ENCODE measurements at places on chromosomes 5 and 9.
A peak's percentile ranks its signal among the peaks of the same experiment; 100 is the strongest.

DNA sequence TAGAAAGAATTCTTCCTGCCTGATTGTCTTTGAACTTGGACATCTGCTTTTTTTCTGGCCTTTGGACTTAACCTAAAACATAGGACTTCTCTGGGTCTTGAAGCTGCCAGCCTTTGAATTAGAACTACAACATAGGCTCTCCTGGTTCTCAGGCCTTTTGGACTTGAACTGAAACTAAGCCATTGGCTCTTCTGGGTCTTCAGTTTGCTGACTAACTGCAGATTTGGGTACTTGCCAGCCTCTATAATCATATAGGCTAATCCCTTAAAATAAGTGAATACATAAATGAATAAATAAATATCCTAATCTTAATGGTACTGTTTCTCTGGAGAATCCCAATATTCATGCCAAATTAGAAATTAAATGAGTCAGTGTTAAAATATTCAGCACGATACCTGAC, 473.4 kb upstream of the PAPPA start:
- no peak for DNase-seq

DNA sequence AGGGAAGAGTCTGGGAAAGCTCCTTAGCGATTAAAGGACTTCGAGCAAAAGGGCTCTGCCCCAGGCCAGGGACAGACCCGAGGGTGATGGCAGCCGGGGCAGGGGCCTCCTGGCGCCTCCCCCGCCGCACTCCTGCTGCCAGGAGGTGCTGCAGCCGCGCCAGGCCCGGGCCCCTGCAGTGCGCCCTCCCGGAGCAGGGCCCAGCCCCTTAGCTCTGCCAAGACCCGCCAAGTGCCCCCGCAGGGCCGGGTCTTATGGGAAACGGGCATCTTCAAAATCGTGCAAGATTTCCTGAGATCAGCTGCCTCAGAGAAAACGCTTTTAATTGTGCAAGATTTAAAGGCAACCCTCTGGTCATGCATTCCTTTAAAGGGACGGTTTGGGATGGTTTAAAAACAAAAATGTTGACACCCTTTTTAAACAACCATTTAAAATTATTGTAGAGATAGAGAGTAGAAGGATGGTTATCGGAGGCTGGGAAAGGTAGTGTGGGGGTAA, 52.4 kb downstream of the CDC14B start:
- DNase-seq: no peak

- no peak for DNase-seq
These were observed 26.5 kb downstream of the LIX1 start for GRCh38 chr5:97115932-97116331.

DNA sequence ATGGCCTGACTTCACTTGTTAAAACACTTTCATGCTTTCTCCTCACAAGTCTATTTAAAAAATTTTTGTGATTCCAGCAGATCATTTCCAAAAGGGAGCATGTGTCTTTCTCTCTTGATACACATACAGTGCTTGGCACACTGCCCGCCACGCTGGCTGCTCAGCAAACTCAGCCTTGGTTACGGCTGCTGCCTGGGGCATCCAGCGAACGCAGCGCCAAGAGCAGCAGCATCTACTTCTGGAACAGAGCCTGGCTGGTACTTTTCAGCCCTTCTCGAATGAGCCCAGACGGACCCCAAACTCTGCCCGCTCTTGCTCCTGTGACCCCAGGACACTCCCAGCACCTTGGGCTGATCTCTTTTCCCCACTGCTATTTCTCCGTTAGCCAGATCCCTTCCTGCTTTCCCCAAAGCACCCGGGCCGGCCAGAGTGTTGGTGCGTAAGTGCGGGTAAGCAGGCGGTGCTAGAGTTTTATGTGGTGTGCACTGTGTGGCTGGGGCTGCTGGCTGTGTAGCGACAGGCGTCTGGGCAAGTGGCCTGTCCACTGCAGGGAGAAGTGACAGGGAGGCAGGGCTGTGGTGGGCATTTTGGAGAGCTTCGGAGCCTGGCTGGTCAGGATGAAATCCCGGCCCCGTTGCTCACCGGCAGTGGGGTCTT, 73.2 kb downstream of the SH3PXD2B start:
- no peak for DNase-seq

DNA sequence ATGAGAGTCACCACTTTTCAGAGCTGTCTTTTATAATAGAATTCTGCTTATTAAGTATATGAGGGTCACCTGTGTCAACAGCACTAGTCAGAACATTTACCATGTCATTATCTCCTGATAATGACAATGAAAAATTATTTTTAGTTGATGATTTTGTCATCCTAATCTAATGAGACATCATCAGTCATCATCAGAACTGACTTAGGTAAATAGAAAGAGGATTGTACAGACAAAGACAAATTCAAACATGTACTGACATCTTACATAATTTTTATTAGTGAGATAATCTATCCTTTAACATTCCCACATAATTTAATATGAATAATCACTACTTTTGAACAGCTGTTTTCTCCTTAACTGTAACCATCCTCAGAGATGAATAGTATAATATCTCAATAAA, 22.6 kb downstream of the CDH9 start:
- DNase-seq: no peak

DNA sequence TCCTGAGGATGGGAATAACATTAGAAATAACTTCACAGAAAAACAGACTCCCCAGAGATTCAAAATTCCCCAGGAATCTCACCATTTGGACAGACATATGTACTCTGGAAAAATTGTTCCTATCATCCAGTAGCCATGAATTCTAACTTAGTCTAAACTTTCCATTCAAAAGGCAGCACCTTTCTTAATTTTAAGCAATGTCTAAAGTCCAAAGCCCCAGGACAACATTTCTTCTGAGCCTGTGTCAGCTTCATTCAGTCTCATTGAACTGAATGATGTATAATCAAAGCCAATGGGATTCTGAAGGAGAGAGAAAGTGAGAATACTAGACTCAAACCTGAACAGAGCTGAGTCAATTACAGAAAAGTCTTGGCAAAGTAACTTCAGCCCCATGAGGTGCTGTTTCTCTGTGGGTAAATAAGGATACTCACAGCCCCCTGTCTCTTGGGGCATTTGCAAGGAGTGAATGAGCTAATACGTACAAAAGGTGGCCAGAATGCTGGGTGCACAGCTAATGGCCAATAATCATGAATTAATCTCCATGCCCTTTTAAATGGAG, 140.6 kb downstream of the SEMA5A start:
- no peak for DNase-seq

DNA sequence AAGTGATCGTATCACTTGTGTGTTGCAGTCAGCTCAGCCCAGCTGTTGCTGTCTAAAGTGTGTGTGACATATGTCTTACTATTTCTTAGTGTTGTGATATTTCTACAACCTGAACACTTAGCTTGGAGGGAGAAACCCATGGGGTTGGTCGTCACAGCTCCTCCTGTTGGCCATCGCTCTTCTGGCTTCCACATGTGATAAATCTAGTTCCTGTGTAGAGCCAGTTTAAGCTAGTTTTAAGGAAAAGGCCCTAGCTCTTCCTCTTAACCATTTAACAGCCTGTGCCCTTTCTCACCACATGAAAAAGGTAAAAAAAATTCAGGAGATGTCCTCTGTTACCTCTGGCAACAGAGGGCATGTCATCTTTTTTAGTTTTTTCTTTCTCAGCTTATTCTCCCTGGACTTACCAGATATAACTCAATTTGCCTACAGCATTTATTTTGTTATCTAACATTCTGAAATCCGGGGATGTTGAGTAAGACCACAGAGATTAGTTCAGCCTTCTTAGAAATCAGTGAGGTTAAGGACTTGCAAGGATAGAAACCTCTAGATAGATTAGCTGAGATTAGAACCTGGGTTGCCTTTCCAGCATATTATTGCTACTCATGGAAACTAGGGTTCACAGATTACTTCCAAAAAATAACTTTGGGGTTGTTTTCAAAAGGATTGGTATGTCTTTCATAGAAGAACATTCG, 100.4 kb downstream of the GAPVD1 start:
- peak; percentile 6 for DNase-seq

- no peak for DNase-seq
These were observed 50.2 kb downstream of the PPP2R2B start for GRCh38 chr5:146828385-146828784.

GRCh38 chr9:78857373-78858225, 560.7 kb downstream of the PSAT1 start:
- no peak for DNase-seq

DNA sequence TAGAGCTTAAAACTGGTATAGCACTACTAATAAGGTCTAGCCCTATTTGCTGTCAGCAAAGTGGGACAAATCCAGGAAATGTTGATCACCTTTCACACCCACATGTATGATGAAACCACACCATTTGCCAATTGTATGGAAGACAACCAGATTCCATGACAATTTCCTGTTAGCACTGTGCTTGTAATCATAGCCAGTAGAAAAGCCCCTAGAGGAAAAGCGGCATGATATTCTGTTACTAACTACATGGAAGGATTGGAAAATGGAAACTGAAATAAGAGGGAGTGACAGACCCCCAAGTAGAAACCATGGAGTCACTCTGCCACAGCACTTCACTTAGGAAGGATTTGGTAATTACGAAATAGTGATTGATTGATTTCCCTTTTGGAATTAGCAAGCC, 923 bp downstream of the SPATA6L start:
- no peak for DNase-seq

- no peak for DNase-seq
These were observed 51.4 kb downstream of the NEURL1B start for GRCh38 chr5:172692451-172692850.

DNA sequence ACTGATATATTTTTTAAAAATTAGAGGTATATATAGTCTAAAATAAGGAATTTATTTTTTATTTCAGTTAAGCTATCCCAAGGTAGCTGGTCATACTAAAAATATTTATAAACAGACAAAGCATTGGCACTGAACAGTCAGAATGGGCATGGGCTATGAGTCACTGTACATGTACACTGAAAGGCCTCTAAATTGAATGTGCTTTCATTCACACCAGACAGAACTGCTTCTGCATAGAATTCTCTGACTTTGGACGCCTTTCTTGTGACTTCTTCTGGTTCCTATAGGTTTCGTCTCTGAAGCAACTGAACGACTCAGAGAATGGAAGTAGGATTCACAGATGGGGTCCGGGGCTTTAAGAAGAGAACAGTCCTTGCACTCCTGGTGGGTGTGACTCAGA, 394.8 kb upstream of the MEF2C start:
- no peak for DNase-seq

DNA sequence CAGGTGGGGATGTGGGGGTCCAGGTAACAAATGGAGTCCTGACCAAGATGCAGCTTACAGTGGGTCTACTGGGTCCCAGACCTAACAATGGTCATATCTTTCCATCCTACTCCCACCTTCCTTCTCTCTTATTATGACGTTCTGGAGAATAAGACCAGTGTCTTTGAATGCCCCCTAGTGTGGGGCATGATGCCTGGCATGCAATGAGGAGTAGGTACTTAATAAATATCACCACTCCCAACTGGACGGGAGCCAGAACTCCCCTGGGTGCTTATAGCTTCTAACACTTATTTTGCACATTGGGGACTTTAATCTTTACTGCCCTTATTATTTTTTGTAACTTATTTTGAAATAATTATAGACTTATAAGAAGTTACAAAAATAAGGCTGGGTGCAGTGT, 98.2 kb downstream of the NDFIP1 start:
- DNase-seq: no peak

DNA sequence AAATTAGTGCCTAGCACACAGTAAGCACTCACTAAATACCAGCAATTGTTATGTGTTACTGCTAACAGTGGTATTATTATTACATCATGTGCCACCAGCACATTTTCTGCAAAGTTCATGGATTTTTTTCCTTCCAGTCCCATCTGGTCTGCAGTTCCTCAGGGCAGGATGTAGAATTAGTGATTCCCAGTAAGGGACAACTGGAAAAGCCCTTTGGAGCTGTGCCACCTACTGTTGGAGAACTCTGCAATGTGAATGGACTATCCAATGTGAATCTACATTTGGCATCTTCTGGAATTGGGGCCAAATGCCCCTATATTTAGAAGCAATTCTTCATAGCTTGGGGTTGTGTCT, 154.0 kb downstream of the CDH6 start:
- DNase-seq: no peak

- DNase-seq: peak; percentile 48
These were observed 84.6 kb downstream of the ANKRD55 start for GRCh38 chr5:56148453-56148971.

DNA sequence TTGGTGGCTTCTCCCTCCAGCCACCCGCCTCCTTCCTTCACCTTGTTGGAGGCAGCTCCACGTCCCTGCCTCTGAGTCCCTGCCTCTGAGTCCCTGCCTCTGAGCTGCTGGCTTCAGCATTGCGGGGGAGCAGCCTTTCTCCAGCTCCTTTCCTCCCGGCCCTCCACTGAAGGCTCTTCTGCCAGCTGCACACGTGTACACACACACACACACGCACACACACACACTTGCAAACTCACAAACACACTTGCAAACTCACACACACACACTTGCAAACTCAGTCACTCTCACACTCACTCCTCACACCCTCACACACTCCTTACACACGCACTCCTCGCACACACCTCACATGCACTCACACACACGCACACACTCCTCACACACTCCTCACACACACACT, 45.1 kb downstream of the C9orf50 start:
- DNase-seq: no peak

- DNase-seq: no peak
These were observed 100.9 kb upstream of the TBC1D2 start for GRCh38 chr9:98356326-98356725.

Measured in CD4-positive, alpha-beta memory T cell (primary cell).